Kidney (tissue), 22 donors: ENCODE measurements at places on chromosomes 2 and 18.
A peak's percentile ranks its signal among the peaks of the same experiment; 100 is the strongest.

DNA sequence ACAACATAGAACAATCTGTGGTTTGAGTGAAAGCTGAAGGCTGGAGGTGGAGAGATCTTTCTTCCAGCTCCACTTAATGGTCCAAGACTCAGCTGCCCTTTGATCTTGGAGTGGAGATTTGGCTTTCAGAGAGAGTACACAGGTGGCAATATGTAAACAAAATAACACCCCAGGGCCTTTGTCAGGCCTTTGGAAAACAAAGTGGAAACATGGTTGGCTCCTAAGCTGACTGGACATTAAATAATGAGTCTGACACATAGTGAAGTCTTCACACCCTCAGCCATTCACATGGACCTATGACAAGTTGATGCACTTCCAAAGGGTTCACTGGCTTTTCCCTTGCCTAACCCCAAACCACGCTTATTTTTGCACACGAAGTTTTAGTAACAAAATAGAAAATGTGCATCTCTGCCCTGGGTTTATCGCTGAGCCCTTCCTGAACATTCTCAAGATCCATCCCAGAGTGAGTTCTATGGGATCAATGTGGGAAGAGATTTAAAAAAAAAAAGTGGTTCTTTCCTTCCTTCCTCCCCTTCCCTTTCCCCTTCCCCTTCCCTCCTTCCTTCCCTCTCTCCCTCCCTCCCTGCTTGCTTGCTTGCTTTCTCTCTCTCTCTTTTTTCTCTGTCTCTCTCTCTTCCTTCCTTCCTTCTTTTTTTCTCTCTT is 201.3 kb upstream of the NT5C1B start:
- no peak for DNase-seq

GRCh38 chr18:48040457-48041110 is 110.1 kb upstream of the SMAD2 start:
- peak; percentile 60 for DNase-seq

GRCh38 chr2:108538000-108538625 is 3.8 kb downstream of the LIMS1 start:
- DNase-seq = no peak

- DNase-seq = no peak
Measured at GRCh38 chr2:232310121-232310520, 68.4 kb upstream of the ALPP start.

- peak; percentile 52 for DNase-seq
Measured at GRCh38 chr18:57439609-57439968, 4.4 kb downstream of the ONECUT2 start.

- no peak for DNase-seq
Measured at GRCh38 chr2:203019142-203019541, 4.5 kb downstream of the NBEAL1 start.

DNA sequence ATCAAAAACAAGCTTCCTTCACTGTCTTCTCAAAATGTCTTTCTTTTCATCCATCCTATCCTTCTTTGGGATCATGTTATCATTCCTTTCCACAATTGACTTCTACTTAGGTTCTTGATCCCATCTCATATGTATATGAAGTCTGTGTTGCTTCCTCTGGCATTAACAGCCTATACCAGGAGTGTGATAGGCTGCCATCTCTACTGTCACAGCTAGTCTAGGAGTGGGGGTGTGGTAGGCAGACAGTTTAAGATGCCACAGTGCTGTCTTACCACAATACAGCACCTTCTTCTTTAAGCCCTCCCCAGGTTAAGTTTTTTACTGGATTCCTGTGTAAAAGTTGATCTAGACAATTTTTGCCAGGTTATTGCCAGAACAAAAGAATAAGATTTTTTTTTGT is 3.7 kb upstream of the HTR2B start:
- DNase-seq = no peak
